ENCODE measurements at places on chromosomes 1 and 21. TPM values are rescaled to one million over a fixed set of nuclear protein-coding genes. Genes with fewer than 3 reads are reported as not detected.

Gene ALX3
- not detected for total RNA-seq

Gene MDM4
- total RNA-seq = 55.1 TPM

Gene ACADM
- 92.8 TPM for total RNA-seq

Gene LACTBL1
- total RNA-seq = not detected

Gene TCEA3
- total RNA-seq = 22.8 TPM

Gene KIAA0040
- total RNA-seq = 0.99 TPM

Gene CNKSR1
- not detected for total RNA-seq

Gene BRINP3
- total RNA-seq = 2.3 TPM

Gene PTPN22
- total RNA-seq = 0.99 TPM

Gene LY9
- 0.25 TPM for total RNA-seq

Gene CLK2
- 29.7 TPM for total RNA-seq

Gene F5
- 0.16 TPM for total RNA-seq

Gene RGS5
- total RNA-seq = 6.4 TPM

Gene PTPN7
- total RNA-seq = not detected

Gene CFHR1
- total RNA-seq = 1.1 TPM

Gene KRTAP12-2
- not detected for total RNA-seq

Gene SIPA1L2
- 16.4 TPM for total RNA-seq

Gene SUMO3
- total RNA-seq = 130 TPM

Gene GORAB
- 6.5 TPM for total RNA-seq

Gene INPP5B
- total RNA-seq = 26.8 TPM

Gene GBP3
- total RNA-seq = 28.6 TPM

Gene CD164L2
- not detected for total RNA-seq

Gene CDC7
- total RNA-seq = 15.5 TPM

Gene EPS8L3
- not detected for total RNA-seq

Gene CFHR3
- not detected for total RNA-seq

Gene C8B
- not detected for total RNA-seq

Gene PIGC
- total RNA-seq = 25.2 TPM

Gene UQCRH
- total RNA-seq = 603 TPM

Gene ERICH3
- total RNA-seq = not detected

Gene LCE1E
- total RNA-seq = not detected

Gene NPPA
- total RNA-seq = not detected

Gene PYHIN1
- not detected for total RNA-seq

Gene PKLR
- total RNA-seq = not detected

Gene GJA5
- not detected for total RNA-seq

Gene GJA9
- total RNA-seq = 0.09 TPM

Gene SUSD4
- 1.9 TPM for total RNA-seq

Gene IGSF21
- total RNA-seq = not detected

Gene BRDT
- not detected for total RNA-seq

Gene SV2A
- 25.0 TPM for total RNA-seq

Gene UMODL1
- total RNA-seq = not detected

Gene TNNT2
- not detected for total RNA-seq

Gene CLDN17
- total RNA-seq = not detected

Gene LGR6
- total RNA-seq = not detected

Gene HMCN1
- 106 TPM for total RNA-seq

Gene HTR6
- 0.09 TPM for total RNA-seq

Gene LORICRIN
- not detected for total RNA-seq

Gene TSPEAR
- total RNA-seq = 0.08 TPM

Gene RIMS3
- 0.36 TPM for total RNA-seq

Gene GLUL
- total RNA-seq = 296 TPM

Gene TENT5C
- total RNA-seq = 0.45 TPM

Gene SLC5A9
- total RNA-seq = not detected

Gene C1orf56
- total RNA-seq = 0.82 TPM

Gene ZBTB7B
- 14.0 TPM for total RNA-seq

Gene RIPPLY3
- not detected for total RNA-seq

Gene OR2L13
- total RNA-seq = not detected

Gene GPR157
- total RNA-seq = 2.2 TPM

Gene FAM72C
- not detected for total RNA-seq

Gene IFI44L
- total RNA-seq = 17.7 TPM

Gene KPRP
- total RNA-seq = not detected
